ENCODE measurements at places on chromosomes 13 and 19.

DNA sequence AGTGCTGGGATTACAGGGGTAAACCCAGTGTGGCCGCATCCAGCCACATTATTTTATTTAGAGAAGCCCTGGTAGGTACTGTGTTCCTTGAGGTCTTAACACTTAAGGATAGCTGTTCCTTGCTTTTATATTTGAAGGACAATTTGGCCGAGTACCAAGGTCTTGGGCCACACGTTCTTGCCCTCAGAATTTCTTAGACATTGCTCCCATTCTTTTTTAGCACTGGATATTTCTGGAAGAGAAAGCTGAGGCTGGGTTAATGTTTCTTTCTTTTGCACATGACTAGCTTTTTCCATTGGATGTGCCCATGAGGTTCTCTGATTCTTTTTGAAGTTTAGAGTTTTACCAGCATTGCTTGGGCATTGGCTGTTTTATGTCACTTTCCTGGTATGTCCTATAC lies 5.5 kb upstream of the RNF113B start:
- no peak for DNase-seq

DNA sequence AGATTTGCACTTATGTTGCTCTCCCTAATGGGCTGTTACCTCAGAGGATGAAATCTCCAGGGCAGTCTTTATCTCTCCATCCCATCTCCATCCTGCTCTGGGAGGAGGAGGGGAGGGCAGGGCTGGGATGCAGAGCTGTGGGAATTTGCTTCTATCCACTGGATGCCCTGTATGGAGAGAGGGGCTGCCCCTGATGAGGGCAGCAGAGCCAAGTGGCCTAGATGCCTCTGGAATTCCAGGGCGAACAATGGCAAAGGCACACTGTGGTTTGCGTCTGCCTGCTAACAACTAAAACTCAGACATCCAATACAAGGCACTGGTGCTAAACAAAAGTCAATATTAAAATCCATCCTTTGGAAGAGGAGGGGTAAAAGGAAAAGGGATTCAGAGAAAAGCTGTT lies 165.1 kb downstream of the COG6 start:
- no peak for DNase-seq

DNA sequence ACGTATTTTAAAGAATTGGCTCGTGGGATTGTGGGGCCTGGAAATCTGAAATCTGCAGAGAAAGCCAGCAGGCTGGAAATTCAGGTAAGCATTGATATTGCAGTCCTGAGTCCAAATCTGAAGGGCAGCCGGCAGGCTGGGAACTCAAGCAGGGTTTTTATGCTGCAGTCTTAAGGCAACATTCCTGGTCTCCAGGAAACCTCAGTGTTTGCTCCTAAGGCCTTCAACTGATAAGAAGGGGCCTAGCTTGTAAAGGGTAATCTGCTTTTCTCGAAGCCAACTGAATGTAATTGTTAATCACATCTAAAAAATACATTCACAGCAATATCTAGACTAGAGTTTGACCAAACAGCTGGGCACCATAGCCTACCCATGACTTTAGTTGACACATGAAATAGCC lies 154.4 kb downstream of the EFNB2 start:
- DNase-seq: no peak

- no peak for DNase-seq
Measured at GRCh38 chr19:3668331-3669081, 31.8 kb downstream of the PIP5K1C start.

- peak; percentile 3 for DNase-seq
Measured at GRCh38 chr13:67515895-67516294, 285.8 kb upstream of the PCDH9 start.

DNA sequence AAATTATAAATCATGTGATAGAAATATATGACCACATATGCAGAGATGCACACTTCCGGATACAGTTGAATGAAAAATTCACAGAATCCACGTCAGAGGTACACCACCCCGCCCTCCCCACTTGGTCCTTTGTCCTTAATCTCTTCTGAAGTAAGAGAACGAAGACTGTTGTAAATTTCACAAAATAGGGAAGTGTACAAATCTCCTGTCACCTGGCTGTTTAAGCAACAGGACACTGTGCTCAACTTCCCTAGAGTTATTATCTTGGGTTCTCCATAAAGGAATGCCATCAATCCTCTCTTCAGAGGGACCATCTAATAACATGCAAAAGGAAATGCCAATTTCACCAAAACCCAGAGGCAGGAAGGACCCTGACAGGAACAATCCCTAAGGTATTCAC lies 10.5 kb upstream of the CEACAM6 start:
- no peak for DNase-seq

GRCh38 chr13:39822437-39822836 lies 167.0 kb downstream of the COG6 start:
- DNase-seq: no peak

GRCh38 chr19:46023311-46023779 lies 492 bp upstream of the PGLYRP1 start:
- DNase-seq: no peak

- no peak for DNase-seq
Measured at GRCh38 chr13:112469071-112469745, 93.1 kb downstream of the SPACA7 start.

DNA sequence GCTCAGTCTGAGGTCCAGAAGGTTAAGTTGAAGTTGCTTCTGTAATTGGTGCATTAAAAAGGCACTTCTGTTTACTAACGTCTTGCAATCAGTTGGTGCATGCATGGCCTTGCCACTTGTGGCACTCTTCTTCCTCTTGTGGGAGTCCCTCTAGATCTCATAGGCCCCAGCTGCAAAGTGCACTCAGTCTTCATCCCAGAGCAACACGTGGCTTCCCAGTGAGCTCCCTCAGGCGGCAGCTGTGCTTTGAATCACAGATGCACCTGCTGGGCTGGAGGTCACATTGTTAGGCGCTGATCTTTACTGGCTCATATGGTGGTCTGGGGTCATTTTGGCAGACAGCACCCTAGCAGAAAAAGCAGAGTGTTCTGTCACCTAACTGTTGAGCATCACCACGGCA lies 215.7 kb downstream of the ZNF536 start:
- no peak for DNase-seq

DNA sequence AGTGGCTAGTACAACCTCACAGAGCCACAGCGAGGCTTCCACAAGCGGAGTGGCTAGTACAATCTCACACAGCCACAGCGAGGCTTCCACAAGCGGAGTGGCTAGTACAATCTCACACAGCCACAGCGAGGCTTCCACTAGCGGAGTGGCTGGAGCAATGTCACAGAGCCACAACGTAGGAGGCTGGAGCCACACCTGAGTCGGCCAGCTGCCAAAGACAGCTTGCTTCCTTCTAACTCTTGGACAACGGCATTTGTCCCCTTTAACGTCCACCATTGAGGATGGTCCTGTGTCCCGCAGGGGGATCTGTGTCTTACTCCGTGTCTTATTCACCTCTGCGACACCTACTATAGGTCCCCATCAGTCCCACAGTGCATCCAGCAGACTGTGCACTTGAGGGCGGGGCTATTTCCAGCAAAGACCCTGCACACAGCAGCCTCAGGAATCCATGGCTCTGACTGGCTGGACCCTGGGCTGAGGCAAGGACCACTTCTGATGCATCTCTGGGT lies 3.7 kb downstream of the ZNF787 start:
- DNase-seq: no peak

- DNase-seq: no peak
Measured at GRCh38 chr19:53372196-53372595, 6.7 kb downstream of the ZNF525 start.

DNA sequence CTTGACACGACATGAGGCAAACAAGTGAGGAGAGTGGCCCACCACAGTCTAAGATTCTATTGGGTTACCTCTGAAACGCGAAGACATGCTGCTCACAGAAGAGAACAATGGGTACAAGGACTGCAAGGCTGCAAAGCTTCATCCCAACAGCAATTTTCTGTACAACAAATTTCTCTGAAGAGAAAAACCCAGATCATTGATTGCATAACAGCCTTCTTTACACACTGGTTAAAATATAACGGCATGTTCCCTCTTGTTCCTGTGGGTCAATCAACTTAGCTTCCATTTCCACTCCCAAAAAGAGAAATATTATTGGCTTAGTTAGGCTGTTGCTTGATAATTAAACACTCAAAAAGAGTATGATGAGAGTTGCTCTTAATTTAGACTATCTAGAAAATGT lies at the start of gene CPB2:
TSS of gene CPB2 (minus strand) at position 166 of the 400 bp plus-strand sequence. CDS start at position 142, 24 bp downstream.
- no peak for DNase-seq

GRCh38 chr19:53462861-53463260 lies 4.7 kb upstream of the ZNF813 start:
- DNase-seq: no peak

DNA sequence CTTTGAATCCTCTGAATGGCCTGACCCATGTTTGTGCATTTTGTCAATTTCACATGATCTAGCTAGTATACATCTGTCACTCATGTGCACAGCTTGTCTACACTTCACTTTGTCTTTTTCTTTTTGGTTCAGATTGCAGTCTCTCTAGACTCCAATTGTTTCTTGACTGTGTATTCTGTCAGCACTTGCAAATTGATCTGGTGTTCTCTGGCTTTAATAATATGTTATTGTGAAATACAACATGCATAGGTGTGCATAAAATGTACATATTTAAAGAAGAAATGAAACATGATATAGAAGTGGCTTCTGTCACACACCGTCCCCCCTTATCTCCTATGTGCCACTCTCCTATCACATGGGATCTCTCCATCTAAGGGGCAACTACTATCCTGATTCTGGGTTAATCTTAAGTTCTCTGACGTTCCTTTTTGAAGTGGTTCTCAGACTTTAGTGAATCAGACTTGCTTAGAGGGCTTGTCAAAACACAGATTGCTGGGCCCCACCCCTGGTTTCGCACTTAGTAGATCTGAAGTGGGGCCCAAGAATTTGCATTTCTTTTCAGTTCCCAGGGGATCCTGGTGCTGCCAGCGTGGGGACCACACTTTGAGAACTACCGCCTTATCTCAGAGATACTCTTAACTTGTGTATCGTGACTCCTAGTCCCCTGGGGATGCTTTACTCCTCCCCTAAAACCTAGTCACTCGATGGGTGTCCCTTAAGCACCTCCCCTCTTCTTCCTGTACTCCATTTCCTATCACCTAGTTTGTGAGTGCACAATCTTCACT lies 5.8 kb downstream of the KRTDAP start:
- DNase-seq: no peak

DNA sequence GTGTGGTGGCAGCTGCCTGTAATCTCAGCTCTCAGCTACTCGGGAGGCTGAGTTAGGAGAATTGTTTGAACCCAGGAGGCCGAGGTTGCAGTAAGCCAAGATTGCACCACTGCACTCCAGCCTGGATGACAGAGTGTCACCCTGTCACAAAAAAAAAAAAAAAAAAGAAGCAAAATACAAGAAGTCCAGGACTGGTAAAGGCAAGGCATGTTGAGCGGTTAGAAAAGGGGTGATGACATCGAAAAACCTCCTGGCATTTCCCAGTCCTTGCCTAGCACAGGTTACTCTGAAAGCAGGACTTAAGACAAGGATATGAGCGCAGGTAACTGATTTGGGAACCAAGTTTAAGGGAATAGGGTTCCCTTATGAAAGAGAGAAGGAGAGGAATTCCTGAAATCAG lies 2.5 kb upstream of the LILRB4 start:
- no peak for DNase-seq

- DNase-seq: no peak
Measured at GRCh38 chr13:18949970-18950369, 231.7 kb downstream of the TUBA3C start.

GRCh38 chr13:33033986-33034385 lies 17.8 kb downstream of the KL start:
- DNase-seq: no peak

DNA sequence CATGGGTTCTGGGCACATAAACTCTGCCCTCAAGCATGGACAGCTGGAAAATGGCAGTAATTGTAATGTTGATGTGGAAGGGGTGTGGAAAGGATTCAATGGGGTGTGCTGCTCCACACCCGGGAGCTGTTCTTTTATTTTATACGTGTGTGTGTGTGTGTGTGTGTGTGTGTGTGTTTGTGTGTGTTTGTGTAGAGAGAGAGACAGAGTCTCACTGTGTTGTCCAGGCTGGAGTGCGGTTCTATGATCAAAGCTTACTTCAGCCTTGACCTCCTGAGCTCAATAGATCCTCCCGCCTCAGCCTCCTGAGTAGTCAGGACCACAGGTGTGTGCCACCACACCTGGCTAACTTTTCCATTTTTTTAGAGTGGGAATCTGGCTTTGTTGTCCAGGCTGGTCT lies 2.8 kb downstream of the MRPS12 start:
- DNase-seq: no peak

DNA sequence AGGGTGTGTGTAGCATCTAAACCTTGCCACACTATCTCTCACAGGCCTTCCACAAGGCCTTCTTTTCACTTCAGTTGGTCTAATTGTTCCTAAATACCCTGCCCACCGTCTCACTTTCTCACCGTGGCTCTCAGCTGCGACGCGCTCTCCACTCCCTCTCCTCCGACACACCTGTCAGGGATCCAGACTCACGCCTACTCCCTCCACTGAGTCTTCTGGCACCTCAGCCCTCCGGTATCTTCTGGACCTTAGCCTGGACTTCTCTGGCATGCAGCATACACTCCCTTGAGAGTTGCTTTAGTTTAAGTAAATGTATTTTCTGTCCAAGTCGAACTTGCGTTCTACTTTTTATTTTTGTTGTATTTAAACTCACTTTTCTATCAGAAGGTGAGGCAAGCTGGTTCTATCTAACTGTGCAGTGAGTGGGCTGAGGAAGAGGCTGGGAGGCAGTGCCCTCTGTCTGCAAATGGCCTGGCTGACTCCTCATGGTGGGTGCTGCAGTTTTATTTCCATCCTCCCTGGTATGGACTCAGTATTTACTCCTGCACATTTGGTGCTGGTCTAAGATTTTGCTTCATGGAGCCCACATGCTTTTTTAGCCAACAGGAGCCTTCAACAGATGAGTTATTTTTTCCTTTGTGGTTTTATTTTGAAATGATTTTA lies 28.5 kb upstream of the ARGLU1 start:
- DNase-seq: no peak

DNA sequence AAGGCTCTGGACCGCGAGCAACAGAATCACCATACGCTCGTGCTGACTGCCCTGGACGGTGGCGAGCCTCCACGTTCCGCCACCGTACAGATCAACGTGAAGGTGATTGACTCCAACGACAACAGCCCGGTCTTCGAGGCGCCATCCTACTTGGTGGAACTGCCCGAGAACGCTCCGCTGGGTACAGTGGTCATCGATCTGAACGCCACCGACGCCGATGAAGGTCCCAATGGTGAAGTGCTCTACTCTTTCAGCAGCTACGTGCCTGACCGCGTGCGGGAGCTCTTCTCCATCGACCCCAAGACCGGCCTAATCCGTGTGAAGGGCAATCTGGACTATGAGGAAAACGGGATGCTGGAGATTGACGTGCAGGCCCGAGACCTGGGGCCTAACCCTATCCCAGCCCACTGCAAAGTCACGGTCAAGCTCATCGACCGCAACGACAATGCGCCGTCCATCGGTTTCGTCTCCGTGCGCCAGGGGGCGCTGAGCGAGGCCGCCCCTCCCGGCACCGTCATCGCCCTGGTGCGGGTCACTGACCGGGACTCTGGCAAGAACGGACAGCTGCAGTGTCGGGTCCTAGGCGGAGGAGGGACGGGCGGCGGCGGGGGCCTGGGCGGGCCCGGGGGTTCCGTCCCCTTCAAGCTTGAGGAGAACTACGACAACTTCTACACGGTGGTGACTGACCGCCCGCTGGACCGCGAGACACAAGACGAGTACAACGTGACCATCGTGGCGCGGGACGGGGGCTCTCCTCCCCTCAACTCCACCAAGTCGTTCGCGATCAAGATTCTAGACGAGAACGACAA lies 1.8 kb downstream of the PCDH17 start:
- no peak for DNase-seq

GRCh38 chr13:94520001-94520400 lies 40.5 kb upstream of the DCT start:
- no peak for DNase-seq

All from COR-L47 (cell line).